ENCODE measurements at places on chromosomes 13 and 19. TPM values are rescaled to one million over a fixed set of nuclear protein-coding genes. Genes with fewer than 3 reads are reported as not detected.

DNA sequence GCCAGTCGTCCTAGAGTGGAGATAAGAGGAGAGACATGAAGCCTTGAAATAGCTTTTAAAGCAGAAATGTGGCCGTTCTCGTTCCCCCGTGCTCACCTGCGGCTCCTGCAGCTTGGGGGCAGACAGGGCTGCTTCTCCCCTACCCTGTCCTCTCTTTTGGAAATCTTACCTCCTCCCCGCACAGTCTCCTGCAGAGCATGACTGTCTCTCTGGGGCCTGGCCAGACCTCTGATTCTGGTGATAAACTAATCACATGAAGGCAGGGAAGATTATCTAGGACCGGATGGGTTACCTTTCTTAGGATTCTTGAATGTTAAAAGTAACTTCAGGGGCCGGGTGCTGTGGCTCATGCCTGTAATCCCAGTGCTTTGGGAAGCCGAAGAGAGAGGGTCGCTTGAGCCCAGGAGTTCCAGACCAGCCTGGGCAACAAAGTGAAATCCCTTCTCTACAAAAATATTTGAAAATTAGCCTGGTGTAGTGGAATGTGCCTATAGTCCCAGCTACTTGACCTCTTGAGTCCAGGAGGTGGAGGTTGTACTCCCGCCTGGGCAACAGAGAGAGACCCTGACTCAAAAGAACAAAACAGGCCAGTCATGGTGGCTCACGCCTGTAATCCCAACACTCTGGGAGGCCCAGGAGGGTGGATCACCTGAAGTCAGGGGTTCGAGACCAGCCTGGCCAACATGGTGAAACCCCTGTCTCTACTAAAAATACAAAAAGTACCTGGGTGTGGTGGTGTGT lies 8.1 kb downstream of the CEBPA start:
- no peak for DNase-seq

- no peak for DNase-seq
These were observed 580.6 kb upstream of the SPRY2 start for GRCh38 chr13:80921541-80921940.

DNA sequence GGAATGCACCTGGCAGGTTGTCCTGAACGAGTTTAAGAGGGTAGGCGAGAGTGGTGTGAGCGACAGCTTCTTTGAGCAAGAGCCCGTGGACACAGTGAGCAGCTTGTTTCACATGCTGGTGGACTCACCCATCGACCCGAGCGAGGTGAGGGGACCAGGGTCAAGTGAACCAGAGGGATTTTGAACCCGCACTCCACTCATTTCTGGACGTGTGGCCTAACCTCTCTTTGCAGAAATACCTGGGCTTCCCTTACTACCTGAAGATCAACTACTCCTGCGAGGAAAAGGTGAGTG lies 1.7 kb downstream of the CATSPERG start:
- DNase-seq: no peak

GRCh38 chr19:42281146-42281826 lies 12.2 kb downstream of the CIC start:
- peak; percentile 83 for DNase-seq

Gene MCOLN1
- total RNA-seq: 11.9 TPM

Gene EFNA2
- total RNA-seq: not detected

Data from ascending aorta (tissue), 2 donors.